ENCODE measurements at places on chromosomes 6 and 20. TPM values are rescaled to one million over a fixed set of nuclear protein-coding genes. Genes with fewer than 3 reads are reported as not detected.

- peak; percentile 73 for DNase-seq
These were observed 697 bp downstream of the PPT2 start for GRCh38 chr6:32154514-32155161.

DNA sequence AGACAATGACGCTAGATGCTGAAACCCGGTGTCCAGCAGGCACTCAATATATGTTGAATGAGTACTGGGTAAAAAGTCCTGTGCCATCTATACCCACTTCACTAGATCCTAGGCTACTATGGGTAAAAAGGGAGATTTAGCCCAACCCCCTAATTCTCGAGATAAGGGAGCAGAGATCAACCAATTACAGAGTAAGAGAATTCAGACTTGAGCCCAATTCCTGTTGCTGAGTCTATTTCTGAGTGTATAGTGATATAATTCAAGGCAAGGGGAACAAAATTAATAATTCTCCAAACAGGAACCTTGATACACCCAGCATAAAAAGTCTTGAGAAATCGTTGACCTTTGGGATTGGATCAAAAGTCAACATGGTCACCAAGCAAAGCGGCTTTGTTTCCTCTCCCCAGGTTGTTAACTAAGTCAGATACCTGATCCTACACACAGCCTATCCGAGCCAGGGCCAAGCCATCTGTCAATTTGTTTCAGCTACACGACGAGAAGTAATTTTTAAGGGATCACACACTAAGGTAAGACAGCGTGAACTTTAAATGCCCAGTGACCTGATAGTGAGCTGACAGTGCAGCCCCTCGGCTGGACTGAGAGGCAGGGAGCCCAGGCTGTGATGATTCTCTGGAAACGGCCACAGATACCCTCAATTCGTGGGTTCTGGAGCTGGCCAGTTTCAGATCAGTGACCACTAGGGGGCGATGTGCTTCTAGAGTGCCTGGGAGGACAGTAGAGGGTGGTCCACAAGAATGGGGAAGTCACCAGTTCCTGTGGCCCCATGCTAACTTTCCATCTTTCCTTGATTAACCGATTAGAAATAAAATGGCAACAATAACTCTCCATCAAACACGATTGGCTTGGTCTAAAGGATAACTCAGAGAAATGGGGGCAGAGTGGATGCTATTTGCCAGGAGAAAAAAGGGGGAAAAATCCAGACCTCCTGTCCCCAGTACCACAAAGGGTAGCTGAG lies 46.2 kb downstream of the SLC22A23 start:
- DNase-seq = peak; percentile 51

DNA sequence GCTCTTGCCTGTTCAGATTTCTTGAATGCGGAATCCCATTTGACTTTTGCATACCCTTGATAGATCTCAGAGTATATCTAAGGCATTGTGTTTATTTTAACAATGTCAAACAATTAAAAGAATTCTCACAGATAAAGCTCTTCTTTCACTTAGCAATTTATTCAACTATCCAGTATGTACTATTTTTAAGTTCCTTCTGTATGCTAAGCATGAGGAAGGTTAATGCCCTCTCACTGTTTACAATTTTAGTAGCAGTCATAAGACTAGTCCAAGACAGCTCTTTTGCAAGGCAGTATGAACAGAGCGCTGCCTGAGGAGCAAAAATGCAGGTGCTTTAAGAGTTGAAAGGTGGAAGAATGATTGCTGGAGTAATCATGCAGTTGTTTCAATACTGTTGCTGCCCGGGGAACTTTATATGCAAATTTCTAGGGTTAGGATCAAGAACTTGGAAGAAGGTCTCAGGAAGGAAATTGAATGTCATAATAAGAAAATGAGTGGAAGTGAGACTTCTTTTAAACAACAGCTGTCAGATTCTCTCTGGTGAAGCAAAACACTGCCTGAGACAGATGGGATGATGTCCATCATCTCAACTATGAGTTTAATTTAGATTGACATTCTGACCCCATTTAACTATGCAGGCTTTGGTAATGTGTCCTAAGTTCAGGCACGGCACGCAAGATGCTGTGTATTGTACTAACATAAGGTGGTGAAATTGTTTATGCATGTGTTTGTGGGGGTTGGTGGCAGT lies 1303.5 kb upstream of the CITED2 start:
- no peak for DNase-seq

- DNase-seq = no peak
These were observed 28.1 kb downstream of the DACT2 start for GRCh38 chr6:168291450-168291849.

- DNase-seq = peak; percentile 13
These were observed 214.0 kb downstream of the WDR27 start for GRCh38 chr6:169487579-169488436.

Gene BCL2L1
- polyA plus RNA-seq = 78.0 TPM

GRCh38 chr6:132128424-132128823 lies 177.3 kb upstream of the CCN2 start:
- no peak for DNase-seq

DNA sequence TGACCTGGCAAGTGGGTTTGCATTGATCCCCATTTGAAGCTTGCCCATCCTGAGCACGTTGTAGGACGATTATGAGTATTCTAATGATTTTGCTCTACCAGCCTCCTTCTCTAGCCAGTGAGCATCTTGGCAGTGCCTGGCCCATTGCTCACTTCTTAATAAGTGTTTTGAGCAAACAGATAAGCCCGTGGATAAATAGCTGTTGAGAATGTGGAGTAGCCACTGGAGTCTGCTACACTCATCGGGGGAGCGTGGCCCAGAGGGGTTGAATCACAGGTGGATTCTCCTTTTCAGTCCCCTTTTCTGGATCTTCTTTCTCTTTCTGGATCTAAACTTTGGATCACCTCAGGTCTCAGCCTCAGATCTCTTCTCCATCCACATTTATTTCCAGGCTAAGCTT lies 15.9 kb upstream of the EDN3 start:
- DNase-seq = no peak

DNA sequence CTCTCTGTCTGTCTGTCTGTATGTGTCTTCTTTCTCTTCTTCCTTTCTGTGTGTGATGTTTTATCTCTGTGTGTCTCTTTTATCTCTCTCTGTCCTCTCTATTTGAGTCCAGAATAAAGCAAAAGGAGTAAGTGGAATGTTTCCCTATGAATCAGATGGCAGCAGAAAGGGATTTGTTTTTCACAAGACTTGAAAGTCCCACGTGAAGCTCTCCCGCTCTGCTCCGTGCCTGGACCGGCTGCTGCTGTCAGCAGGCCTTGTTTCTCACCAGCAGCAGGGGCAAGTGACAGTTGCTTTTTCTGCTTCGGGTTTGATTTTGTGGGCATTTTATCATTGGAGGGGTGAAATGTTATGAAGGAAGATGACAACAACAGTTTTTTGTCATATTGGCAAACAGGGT lies 212.7 kb downstream of the PACRG start:
- no peak for DNase-seq

Gene PNPLA1
- 1.7 TPM for polyA plus RNA-seq

Measured in renal cortex interstitium (tissue), 15 donors.